ENCODE measurements at places on chromosomes 12 and 14.

GRCh38 chr14:50599700-50600444 lies 39.9 kb downstream of the ATL1 start:
- no peak for DNase-seq

DNA sequence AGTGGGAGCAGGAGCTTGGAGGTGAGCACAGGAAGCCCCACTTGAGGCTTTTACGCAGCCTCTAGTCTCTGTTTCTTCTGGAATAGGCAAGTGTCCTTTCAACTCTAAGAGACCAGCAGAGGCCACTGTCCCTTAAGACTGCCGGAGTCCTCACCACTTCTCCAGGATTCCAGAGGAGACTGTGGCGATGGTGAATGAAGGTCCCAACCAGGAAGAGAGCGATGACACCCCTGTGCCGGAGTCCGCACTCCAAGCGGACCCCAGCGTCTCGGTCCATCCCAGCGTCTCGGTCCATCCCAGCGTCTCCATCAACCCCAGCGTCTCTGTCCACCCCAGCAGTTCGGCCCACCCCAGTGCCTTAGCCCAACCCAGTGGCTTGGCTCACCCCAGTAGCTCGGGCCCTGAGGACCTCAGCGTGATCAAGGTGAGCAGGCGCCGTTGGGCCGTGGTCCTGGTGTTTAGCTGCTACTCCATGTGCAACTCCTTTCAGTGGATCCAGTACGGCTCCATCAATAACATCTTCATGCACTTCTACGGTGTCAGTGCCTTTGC lies 442 bp downstream of the FLVCR2 start:
- DNase-seq: no peak

DNA sequence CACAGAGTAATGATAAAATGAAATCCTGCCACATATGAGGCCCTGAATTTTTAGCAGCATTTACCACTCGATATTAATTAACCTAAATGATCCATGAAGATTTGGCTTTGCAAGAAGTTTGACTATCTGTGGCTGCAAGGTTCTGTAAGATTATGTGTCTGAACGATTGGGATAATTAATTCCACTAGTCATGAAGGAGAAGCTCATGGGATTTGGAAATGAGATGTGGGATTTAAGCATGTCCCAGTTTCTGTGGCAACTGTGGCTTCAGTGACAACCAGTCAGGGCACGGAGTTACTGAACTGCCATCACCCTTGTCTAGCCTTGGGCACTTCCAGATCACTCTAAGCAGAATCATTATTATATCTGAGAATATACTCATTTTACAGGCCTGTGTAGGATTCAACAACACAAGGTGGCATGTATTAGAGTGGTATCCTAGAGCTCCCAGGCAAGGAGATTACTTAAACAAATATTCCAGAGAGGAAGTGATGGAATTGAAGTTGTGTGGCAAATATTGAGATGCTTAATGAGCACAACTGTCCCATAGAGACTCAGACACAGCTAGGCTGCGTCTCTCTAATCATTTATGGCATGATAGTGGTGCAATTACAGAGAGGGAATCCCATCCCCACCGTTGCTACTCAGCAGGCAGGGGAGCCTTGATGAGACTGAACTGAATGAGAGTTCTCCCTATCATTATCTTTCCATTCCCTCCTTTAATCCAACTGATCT lies 205.0 kb upstream of the KRR1 start:
- no peak for DNase-seq

DNA sequence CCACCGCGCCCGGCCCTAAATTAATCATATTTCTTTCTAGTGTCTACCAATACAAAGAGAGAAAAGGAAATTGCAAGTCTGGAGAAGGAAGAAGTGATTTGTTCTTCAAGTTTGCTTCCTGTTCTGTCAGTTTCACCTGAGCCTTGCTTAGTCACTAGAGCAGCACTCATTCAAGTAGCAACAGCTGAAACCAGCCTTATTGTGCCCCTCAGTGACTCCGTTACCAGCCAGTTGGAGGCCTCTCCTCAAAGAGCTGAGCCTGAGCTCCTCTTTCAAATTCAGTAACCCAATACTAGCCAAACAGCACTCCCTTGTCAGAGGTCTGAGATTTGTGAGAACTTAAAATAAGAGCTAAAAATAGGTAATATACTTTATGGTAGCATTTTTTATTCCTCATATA lies 17.4 kb downstream of the PAWR start:
- no peak for DNase-seq

GRCh38 chr14:101456246-101457175 lies 104.8 kb upstream of the DIO3 start:
- no peak for DNase-seq

DNA sequence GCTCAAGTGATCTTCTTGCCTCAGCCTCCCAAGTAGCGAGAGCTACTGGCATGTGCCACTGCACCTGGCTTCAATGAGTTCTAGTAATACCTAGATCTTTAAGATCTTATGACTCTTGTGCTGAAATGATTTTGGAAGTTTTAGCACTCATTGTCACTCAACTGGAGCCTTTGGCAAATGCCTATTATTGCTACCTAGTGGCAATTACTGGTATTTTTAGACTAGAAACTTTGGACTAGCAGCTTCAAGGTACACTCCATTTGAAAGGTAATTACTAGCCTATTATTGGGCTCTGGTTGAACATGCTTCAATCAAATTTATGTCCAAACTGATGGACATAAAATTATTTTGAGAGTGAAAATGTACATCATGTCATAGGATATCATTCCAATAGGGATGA lies 80.7 kb upstream of the MUCL1 start:
- no peak for DNase-seq

DNA sequence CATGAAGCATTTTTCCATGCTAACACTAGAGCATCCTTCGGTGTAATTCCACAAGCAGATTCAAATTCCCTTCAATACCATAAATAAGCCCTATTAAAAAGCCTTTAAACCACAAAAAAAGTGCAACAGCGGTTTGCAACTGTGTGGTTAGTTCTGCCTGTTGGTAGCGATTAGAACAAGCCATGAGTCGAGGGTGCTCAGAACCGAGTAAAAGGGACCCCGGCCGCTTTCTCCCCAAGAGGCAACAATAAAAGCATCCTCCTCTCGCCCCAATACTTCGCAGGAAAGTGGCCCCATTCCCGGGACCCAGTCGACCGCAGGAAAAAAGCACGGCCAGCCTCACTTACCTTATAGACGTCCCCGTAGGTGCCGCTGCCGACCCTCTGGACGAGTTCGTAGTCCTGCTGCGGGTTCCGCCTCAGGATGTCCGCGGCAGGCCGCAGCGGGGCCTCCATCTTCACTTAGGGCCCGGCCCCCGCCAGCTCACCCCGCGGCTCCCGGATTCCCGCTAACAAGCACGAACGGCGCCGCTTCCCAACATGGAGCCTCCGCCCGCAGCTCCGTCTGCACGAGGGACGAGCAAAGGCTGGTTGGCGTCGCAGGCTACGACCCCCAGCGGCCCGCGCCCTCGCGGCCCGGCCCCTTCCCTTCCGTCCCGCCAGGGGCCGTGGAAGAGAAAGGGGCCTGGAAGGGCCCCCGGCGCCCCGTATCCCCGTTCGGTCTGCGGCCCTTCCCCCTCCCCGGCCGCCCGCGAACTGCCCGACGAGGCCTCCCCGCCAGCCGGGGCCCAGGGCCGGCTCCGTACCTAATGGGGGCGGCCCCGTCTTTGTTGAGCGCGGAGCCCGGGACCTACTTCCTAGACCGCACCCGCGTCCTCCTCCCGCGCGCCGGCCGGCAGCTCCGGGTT lies 521 bp downstream of the MAP4K5 start:
- peak; percentile 16 for DNase-seq

GRCh38 chr12:103596981-103597380 lies 9.9 kb downstream of the STAB2 start:
- DNase-seq: no peak

GRCh38 chr12:24111616-24112015 lies 162.1 kb upstream of the SOX5 start:
- no peak for DNase-seq

All from effector memory CD4-positive, alpha-beta T cell (primary cell).